ENCODE measurements at places on chromosomes 4 and X. TPM values are rescaled to one million over a fixed set of nuclear protein-coding genes. Genes with fewer than 3 reads are reported as not detected.

DNA sequence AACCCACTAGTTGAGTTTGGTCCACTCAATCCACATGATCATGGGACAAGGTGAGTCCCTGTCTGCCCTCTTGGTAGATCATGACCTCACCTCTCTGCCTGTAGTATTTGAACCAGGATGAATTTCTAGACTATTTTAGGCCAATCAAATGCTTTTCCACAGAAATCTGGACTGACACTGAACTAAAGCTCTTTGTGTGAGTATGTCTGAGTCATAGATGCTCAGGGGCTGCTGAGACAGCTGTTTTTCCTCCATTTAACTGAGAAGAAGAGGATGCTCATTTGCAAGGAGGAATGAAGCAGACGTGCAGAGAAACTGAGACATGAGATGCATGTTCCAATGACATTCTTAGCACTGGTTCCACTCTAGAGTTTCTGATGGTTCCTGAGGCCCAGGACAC is 77.3 kb upstream of the TMEM47 start:
- DNase-seq, result peak; percentile 0

- no peak for DNase-seq
Observed at GRCh38 chr4:14984448-14984847, 17.8 kb upstream of the CPEB2 start.

The SORBS2 gene
- 0.47 TPM for polyA plus RNA-seq

The HS3ST1 gene
- 5.1 TPM for polyA plus RNA-seq

The TRO gene
- 2.4 TPM for polyA plus RNA-seq
